ENCODE measurements at places on chromosomes 2 and 18. TPM values are rescaled to one million over a fixed set of nuclear protein-coding genes. Genes with fewer than 3 reads are reported as not detected.

Gene HJURP
- polyA plus RNA-seq, result 49.3 TPM

Gene SLC16A14
- polyA plus RNA-seq, result 2.8 TPM

Gene TXNDC2
- 0.11 TPM for polyA plus RNA-seq

Gene IL1R1
- polyA plus RNA-seq, result 0.19 TPM

Gene CHRNG
- polyA plus RNA-seq, result 0.05 TPM

Gene RAB17
- 61.3 TPM for polyA plus RNA-seq

Gene INHBB
- 0.24 TPM for polyA plus RNA-seq

Gene LIMS4
- 0.20 TPM for polyA plus RNA-seq

Gene SEPTIN10
- 23.7 TPM for polyA plus RNA-seq

Gene MC5R
- polyA plus RNA-seq, result 1.1 TPM

Gene ASAP2
- polyA plus RNA-seq, result 10.2 TPM

Gene LRRTM4
- 3.6 TPM for polyA plus RNA-seq

Gene HOXD3
- polyA plus RNA-seq, result not detected

Gene CDK5R2
- 0.14 TPM for polyA plus RNA-seq

Gene NEU2
- not detected for polyA plus RNA-seq

Gene SERPINB11
- not detected for polyA plus RNA-seq

Gene GALR1
- 0.09 TPM for polyA plus RNA-seq

Gene SERPINB5
- polyA plus RNA-seq, result 0.03 TPM

Gene AMER3
- polyA plus RNA-seq, result 0.17 TPM

Gene DNAJC5G
- polyA plus RNA-seq, result 0.83 TPM

Gene SRD5A2
- 0.02 TPM for polyA plus RNA-seq

Gene IGFBP2
- 980 TPM for polyA plus RNA-seq

Gene C2orf72
- 1.7 TPM for polyA plus RNA-seq

Gene LCT
- not detected for polyA plus RNA-seq

Gene IL36G
- 0.06 TPM for polyA plus RNA-seq

Gene PLGLB1
- 0.14 TPM for polyA plus RNA-seq

Gene PJVK
- polyA plus RNA-seq, result 1.8 TPM

Gene ILKAP
- 29.4 TPM for polyA plus RNA-seq

Gene LHCGR
- 0.19 TPM for polyA plus RNA-seq

Gene ABCB11
- not detected for polyA plus RNA-seq

Gene SERPINB12
- not detected for polyA plus RNA-seq

Gene TSGA10
- polyA plus RNA-seq, result 1.2 TPM

Gene NR4A2
- polyA plus RNA-seq, result 0.15 TPM
